Activated T-helper 17 cell treated with anti-CD3 and anti-CD28 coated beads, Interleukin-2, amount 50 U/mL, for 72 hours (primary cell): ENCODE measurements at places on chromosomes 3 and 15.
A peak's percentile ranks its signal among the peaks of the same experiment; 100 is the strongest.

DNA sequence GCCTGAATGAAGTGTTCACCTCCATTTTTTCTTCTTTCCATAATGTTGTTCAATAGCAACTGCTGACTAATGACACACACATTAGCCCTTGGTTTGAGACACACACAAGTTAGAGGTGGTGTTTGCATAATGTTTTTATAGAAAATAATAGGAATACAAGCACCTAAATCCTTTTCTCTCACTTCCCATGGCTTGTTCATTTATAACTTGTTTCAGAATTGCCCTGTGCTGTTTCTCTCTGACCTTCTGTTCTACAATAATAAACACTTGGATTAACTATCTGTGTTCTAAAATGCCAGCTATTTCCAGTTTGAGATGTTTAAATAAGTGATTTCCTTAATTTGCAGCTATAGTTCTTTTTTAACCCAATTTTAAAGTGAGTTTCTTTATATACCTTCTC, 525.1 kb upstream of the ROBO2 start:
- ATAC-seq = no peak

GRCh38 chr15:54089776-54090175, 111.5 kb downstream of the UNC13C start:
- no peak for ATAC-seq

- ATAC-seq = no peak
These were observed 51.0 kb upstream of the KLF13 start for GRCh38 chr15:31275331-31276262.

- ATAC-seq = no peak
These were observed 320.0 kb upstream of the RARB start for GRCh38 chr3:25107918-25108617.

DNA sequence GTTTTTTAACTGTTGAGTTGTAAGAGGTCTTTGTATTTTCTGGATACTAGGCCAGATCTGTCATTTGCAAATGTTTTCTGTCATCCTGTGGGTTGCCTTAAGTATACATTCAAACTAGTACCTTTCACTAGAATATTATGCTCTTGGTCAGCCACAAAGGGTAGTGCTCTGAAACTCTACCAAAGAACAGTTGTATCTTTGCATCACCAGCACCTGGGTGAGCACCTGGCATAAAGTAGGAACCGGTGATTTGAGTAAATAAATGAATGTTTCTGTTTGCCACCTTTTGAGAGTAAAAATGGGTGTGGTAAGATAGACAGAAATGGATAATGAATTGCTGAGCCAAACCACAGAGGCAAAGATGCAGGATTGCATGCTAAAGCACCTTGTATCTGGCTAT, 98.7 kb downstream of the SLCO3A1 start:
- peak; percentile 29 for ATAC-seq

GRCh38 chr3:194555175-194556062, 68.6 kb upstream of the ATP13A3 start:
- no peak for ATAC-seq

DNA sequence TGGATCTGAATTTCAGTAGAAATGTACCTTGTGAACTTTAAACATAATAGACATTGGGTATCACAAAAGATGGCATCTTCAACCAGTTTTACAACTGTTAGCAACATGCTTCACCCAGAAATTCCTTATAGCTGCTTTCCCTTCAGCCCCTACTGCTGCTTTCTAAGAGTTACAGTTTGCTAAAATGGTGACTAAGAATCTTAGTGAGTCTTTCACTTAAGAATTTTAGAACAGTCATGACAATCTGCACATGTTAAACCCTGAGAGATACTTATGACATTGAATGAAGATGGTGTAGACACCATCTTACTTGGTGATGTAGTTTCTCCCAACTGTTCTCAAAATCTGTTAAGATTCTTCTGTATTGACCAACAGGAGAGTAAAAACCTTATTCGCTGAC, 129.7 kb upstream of the UBE2E1 start:
- ATAC-seq = no peak

- ATAC-seq = no peak
These were observed 177.3 kb upstream of the GOLIM4 start for GRCh38 chr3:168273036-168273435.

DNA sequence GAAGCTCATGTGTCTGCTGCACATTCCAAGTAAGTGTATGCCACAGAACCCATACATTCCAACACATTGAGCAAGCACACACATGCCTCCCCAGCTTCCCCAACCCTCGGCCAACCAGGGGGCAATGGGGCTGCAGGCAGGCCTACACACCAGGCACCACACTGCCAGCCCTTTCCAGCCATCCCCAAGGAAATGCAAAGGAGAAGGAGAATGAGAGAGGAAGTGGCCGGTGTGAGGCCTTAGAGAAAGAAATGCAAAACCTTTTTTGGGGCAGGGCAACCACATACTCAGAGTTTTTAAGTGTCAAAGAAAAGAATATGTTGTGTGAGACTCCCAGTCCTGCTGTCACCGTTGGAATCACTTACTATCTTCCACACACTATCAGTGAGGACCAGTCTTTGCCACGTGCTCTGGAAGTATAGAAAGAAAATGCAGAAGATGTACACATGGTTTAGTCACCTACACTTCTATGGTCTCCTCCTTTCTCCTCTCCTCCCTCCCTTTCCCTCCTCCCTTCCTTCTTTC, 11.1 kb downstream of the IGF2BP2 start:
- no peak for ATAC-seq

GRCh38 chr15:52370010-52370409, 74.4 kb upstream of the MYO5C start:
- ATAC-seq = no peak

DNA sequence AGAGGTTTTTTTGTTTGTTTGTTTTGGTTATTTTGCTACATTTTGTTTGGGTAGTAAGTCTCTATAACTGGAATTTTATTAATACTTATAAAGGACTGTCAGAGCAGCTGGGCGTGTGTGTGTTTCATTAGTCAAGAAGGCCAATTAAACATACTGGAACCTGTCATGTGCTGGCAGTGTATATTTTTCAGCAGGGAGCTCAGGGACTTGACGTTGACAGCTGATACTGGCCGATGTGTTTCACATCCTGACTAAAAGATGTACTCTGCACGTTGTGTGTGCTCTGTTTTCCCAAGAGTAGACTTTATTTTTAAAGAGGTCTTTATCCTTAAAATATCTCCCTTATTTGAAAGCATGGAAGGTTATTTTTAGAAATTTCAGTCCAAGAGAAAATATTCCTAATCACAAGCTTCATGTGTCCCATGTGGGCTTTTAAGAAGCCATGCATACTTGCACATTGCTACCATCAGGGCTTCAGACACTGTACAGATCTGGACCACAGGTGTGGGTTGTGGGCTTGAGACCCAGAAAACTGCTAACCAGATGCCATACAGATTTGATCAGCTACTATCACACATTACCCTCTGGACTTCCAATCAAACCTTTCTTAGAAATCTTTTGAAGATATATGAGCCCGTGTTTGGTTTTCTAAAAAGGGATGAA, 135.9 kb downstream of the FEZF2 start:
- no peak for ATAC-seq
